ENCODE measurements at places on chromosomes 13 and 19. TPM values are rescaled to one million over a fixed set of nuclear protein-coding genes. Genes with fewer than 3 reads are reported as not detected.
A peak's percentile ranks its signal among the peaks of the same experiment; 100 is the strongest.

Gene PCDH20
- not detected for total RNA-seq

Gene CD22
- total RNA-seq: not detected

- no peak for DNase-seq
- H3K4me3 ChIP-seq: no peak overlapping the region
- H3K27me3 ChIP-seq: no peaks in the 10 kb centered on the region
- H3K36me3 ChIP-seq: peaks cover 3% of the 10 kb centered on the region
These were observed 47.3 kb downstream of the MPHOSPH8 start for GRCh38 chr13:19680751-19681150.

- H3K27ac ChIP-seq: no peak overlapping the region
- no peaks in the 10 kb centered on the region for H3K36me3 ChIP-seq
- no peak for DNase-seq
These were observed 57.5 kb upstream of the KCTD4 start for GRCh38 chr13:45258334-45258675.

- H3K4me1 ChIP-seq: no peaks in the 10 kb centered on the region
- H3K27ac ChIP-seq: no peak overlapping the region
These were observed 9.9 kb downstream of the CEACAM4 start for GRCh38 chr19:41616792-41617621.

GRCh38 chr19:6564393-6564792 is 26.6 kb downstream of the CD70 start:
- H3K4me1 ChIP-seq: no peaks in the 10 kb centered on the region
- DNase-seq: peak; percentile 14
- no peak overlapping the region for H3K4me3 ChIP-seq
- no peaks in the 10 kb centered on the region for H3K36me3 ChIP-seq
- H3K27me3 ChIP-seq: no peaks in the 10 kb centered on the region
- H3K27ac ChIP-seq: no peak overlapping the region

Gene TEX26
- not detected for total RNA-seq

GRCh38 chr13:43569658-43570057 is 217.1 kb downstream of the ENOX1 start:
- no peak for DNase-seq
- H3K27me3 ChIP-seq: peaks cover 3% of the 10 kb centered on the region
- no peak overlapping the region for H3K27ac ChIP-seq
- no peaks in the 10 kb centered on the region for H3K36me3 ChIP-seq
- H3K4me3 ChIP-seq: no peak overlapping the region

DNA sequence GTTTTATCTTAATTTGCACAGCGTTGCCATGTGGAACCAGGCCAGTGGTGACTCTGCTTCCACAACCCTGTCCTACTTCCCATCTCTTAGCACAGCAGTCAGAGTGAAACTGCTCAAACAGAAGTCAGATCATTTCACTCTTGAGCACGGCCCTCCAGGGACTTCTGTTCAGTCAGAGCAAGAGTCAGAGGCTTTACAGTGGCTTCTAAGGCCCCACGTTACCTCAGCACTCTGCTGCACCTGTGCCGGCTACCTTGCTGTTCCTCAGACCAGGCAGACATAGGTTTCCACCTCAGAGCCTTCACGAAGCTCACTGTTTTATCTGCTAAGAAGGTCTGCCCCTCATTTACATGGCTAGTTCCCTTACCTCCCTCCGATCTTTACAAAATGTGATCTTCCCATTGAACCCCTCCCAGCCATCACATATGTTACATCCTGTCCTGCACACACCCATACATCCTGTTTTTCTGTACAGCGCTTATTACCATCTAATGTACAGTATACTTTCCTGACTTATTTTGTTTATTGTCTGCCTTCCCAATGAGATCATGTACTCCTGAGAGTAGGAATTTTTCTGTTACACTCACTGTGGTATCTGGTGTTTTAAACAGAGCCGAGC is 41.6 kb downstream of the TM9SF2 start:
- peak; percentile 28 for DNase-seq
- peaks cover 17% of the 10 kb centered on the region for H3K4me1 ChIP-seq
- H3K36me3 ChIP-seq: peaks cover 6% of the 10 kb centered on the region

Gene RELB
- 10.5 TPM for total RNA-seq

GRCh38 chr13:22102271-22102670 is 431.4 kb downstream of the FGF9 start:
- H3K4me1 ChIP-seq: no peaks in the 10 kb centered on the region
- H3K27ac ChIP-seq: no peak overlapping the region
- H3K4me3 ChIP-seq: no peak overlapping the region

DNA sequence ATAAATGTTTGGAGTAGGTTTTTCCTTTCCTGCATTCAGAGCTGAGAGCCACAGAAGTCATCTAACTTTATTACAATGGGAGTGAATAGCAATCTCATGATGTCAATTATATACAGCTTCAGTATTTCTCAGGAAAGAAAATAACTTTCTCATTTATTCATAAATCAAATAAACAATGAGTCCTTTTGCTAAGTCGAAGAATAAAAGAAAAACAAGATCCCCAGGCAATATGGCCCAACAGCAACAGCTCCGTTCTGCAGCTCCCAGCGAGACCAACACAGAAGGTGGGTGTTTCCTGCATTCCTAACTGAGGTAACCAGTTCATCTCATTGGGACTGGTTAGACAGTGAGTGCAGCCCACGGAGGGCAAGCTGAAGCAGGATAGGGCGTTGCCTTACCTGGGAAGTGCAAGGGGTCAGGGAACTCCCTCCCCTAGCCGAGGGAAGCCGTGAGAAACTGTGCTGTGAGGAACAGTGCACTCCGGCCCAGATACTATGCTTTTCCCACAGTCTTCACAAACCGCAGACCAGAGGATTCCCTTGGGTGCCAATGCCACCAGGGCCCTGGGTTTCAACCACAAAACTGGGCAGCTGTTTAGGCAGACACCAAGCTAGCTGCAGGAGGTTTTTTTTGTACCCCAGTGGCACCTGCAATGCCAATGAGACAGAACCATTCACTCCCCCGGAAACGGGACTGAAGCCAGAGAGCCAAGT is 128.2 kb downstream of the SLITRK1 start:
- no peak for DNase-seq
- H3K27me3 ChIP-seq: no peaks in the 10 kb centered on the region
- H3K27ac ChIP-seq: no peak overlapping the region
- H3K36me3 ChIP-seq: no peaks in the 10 kb centered on the region
- no peaks in the 10 kb centered on the region for H3K4me1 ChIP-seq

GRCh38 chr13:109213714-109214113 is 572.7 kb downstream of the IRS2 start:
- H3K4me3 ChIP-seq: no peak overlapping the region
- no peaks in the 10 kb centered on the region for H3K36me3 ChIP-seq
- H3K4me1 ChIP-seq: no peaks in the 10 kb centered on the region
- H3K27me3 ChIP-seq: no peaks in the 10 kb centered on the region
- no peak overlapping the region for H3K27ac ChIP-seq
- no peak for DNase-seq

Gene SELENOV
- total RNA-seq: not detected

Measured in endothelial cell of umbilical vein (primary cell).